A549 treated with CpdA at 1 μM for 4 hours (cell line): ENCODE measurements at places on chromosomes 12 and 14. TPM values are rescaled to one million over a fixed set of nuclear protein-coding genes. Genes with fewer than 3 reads are reported as not detected.

Gene RAB21
- total RNA-seq: 37.3 to 60.4 TPM (median 38.6 TPM) in 5 replicates

Gene CACNA2D4
- total RNA-seq: not detected in 5 replicates

Gene NYNRIN
- total RNA-seq: 0.13 to 0.48 TPM (median 0.16 TPM) in 5 replicates

Gene GNB3
- total RNA-seq: 1.7 to 2.4 TPM (median 1.9 TPM) in 5 replicates

Gene ZNF410
- total RNA-seq: 43.0 to 57.5 TPM (median 44.5 TPM) in 5 replicates

Gene AMDHD1
- 1.9 to 2.8 TPM (median 2.2 TPM) in 5 replicates for total RNA-seq
